Hippocampal formation (tissue), 2 donors: ENCODE measurements at places on chromosomes 7 and 10.

DNA sequence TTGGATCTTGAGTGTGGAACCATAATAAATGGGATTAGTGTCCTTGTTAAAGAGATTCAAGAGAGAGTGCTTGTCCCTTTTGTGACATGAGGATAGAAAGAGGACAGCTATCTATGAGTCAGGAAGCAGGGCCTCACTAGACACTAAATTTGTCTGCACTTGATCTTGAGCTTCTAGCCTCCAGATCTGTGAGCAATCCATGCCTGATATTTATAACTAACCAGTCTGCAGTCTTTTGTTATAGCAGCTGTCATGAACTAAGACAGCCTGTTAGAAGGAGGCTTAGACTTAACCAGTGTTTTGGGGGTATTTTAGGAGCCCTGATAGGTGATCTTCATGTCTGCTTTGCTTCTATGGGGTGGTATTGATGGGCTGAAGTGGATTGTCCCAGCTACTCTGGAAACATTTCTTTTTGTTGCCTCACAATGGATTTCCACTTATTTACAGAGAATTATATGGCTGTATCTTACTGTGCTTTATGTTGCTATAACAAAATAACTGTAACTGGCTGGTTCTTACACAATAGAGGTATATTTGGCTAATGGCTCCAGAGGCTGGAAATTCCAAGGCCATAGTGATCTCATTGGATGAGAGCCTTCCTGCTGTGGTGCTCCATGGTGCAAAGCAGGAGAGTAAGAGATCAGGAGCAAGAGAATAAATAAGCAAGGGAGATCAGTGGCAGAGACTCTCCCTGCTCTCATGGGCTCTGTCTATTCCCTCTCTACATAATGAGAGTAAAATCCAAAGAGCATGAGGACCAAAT, 23.4 kb upstream of the AKR1C3 start:
- DNase-seq, result no peak

DNA sequence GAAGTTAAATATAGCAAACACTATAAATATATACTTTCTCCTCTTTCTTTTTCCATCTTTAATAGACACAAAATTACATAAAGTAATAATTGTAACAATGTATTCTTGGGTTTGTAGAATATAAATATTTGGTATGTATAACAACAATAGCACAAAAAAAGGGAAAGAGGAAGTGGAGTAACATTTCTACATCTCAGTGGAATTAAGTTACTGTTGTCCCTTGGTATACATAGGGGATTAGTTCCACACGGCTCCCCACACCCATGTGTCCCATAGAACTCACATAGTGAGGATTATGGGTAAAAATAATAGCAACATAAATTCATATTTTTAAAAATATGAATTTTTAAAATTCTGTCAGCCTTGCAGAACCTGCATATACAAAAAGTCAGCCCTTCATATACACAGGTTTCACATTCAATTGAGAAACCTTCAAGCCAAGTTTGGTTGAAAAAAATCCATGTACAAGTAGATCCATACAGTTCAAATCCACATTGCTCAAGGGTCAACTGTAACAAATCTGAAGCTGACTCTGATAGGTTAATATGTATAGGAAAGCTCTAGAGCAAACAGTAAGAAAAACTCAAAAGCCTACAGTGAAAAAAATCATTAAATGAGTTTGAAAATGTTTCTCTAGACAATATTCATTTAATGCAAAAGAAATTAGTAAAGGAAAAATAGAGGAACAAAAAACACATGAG, 92.4 kb downstream of the HYCC1 start:
- no peak for DNase-seq

DNA sequence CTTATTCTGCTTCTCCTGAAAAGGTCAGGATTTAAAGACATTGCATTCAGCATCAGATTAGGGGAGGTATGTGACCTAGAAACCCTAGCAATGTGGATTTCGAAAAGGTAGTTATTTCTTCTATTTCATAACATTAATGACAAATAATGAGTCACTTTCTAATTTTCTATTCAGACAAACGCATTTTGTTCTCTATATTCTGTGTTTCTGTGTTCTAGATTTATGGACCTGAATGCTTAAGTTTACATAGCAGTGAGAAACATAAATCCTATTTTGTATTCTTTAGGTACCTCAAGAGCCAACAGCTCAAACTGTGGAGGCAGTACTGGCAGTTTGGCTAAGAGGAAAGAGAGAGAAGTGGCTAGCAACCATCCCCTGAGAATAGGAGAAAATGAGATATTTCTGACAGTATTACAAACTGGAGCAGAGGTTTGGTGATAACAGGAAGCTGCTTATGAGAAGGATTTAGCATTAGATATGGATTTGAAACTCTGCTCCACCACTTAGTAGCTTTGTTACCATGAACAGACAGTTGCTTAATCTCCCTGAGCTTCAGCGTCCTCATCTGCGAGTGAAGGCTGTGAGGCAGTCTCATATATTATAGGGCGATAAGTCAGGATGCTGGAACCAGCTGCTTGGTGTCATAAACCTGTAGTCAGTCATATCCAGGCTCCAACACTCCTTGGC, 28.2 kb downstream of the CDK14 start:
- DNase-seq, result no peak

DNA sequence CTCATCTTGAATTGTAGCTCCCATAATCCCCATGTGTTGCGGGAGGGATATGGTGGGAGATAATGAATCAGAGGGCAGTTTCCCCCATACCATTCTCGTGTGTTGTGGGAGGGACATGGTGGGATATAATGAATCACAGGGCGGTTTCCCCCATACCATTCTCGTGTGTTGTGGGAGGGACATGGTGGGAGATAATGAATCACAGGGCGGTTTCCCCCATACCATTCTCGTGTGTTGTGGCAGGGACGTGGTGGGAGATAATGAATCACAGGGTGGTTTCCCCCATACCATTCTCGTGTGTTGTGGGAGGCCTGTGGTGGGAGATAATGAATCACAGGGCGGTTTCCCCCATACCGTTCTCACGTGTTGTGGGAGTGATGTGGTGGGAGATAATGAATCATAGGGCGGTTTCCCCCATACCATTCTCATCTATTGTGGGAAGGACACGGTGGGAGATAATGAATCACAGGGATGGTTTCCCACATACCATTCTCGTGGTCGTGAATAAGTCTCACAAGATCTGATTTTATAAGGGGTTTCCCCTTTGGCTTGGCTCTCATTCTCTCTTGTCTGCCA, 271.0 kb downstream of the MAD1L1 start:
- no peak for DNase-seq

DNA sequence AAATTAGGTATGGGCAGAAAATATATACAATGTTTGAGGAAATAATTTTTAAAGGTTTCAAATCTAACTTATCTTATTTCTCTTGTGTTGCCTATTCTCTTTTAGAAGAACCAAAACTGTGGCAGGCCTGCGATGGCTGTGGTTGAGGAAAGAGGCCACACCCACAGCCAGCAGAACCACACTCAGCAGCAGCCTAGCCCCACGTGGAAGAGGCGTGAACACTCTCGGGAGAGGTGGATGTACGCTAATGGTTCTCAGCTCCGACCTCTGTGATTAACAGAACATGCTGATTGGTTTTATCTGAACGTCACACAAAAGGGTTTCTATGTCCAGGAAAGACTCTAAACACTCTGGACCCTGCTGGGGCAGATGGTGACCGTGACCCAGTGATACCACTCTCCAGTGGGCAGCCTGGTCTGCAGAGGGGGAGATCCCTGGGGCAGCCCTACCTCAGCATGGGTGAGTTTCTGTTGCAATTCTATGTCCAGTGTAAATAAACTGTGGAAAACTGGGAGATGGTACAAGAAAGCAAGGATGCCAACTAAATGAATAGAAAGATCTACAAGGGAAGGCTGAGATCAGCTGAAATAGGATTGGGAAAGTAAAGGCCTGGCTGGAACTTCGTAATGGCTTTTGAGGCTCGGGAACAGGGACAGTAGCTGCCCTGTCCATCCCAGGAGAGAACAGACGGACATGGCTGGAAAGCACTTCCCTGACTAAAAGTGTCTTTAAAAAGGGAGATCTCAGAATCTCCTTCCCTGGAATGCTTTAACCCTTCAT, 26.6 kb downstream of the DIP2C start:
- no peak for DNase-seq

GRCh38 chr7:100654908-100655831, 1.1 kb downstream of the ACTL6B start:
- no peak for DNase-seq

DNA sequence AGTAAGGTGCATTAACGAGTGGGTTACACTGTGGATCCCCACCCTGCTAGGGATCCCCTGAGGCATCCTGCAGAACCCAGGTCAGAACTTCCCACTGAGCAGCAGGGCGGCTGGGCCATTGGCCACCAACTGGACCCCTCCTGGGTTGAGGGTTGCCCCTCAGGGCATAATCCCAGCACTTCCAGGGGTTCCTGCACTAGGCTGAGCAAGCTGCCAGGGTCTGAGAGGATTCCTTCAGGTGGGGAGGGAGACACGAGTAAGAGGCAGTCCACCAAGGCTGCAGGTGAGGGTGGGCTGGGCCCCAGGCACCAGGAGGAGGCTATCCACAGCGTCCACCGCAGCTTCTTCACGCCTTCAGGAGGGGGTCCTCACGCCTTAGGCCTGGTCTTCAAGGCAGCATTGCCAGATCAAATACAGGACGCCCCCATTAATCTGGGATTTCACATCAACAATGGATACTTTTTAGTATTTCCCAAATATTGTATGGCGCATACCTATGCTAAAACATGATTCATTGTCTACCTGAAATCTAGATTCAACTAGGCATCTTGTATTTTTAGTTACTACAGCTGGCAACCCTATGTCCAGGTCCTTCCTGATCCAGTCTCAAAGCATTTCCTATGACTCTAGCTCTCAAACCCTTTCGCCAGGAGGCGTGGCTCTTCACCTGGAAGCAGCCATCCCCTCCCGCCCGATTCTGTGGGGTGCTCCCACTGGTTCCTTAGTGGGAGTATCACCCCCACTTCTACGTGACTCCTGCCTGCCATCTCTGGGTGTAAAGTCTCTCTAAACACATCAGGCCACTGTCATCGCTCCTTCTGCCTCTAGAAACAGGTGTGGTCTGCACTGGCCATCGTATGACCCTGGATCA, 4.1 kb downstream of the PRKAG2 start:
- DNase-seq, result no peak

GRCh38 chr10:11177926-11178471, 160.3 kb downstream of the CELF2 start:
- no peak for DNase-seq

- no peak for DNase-seq
Measured at GRCh38 chr10:60708666-60709065, 69.6 kb upstream of the CDK1 start.

GRCh38 chr7:150453181-150453580, 2.8 kb downstream of the GIMAP8 start:
- DNase-seq, result no peak

DNA sequence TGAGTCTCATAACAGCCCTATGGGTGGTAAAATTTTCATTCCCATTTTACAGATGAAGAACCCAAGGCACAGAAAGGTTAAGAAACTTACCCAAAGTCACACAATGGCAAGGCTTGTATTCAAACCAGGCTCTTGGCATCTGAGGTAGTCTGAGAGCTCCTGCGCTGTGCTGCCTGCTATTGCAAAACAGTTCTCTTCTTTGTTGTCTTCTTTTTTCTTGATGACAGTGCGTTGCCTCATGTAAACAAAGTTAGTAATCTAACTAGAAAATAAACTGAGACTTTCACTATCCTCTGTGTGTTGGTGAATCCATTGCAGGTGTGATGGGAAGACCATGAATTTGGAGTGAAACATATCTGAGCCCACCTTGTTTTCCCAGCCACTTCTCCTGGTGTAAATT, 240.8 kb downstream of the PTEN start:
- no peak for DNase-seq

- no peak for DNase-seq
Measured at GRCh38 chr7:91598791-91599190, 281.7 kb downstream of the MTERF1 start.

GRCh38 chr10:104622598-104623209, 18.4 kb upstream of the SORCS3 start:
- DNase-seq, result no peak

DNA sequence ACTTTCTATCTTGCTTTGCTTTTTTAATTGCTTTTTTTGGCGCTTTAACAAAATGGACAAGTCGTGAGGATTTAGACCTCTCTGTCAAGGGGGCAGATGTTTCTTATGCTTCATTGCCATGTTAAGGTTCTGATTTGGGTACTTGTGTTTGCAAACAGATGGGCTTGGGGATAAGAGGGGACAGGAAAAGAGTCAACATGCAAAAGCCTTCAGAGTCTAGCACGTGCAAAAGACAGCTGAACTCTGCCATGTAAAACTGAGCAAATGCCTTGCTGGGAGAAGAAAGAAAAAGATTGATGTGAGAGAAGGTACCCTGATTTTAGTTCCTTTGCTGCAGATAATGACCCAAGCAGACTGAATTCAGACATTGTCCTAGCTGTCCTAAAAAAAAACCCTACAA, 173.1 kb downstream of the KIAA1217 start:
- DNase-seq, result no peak

GRCh38 chr7:107857541-107857912, 33.5 kb upstream of the DLD start:
- DNase-seq, result no peak

DNA sequence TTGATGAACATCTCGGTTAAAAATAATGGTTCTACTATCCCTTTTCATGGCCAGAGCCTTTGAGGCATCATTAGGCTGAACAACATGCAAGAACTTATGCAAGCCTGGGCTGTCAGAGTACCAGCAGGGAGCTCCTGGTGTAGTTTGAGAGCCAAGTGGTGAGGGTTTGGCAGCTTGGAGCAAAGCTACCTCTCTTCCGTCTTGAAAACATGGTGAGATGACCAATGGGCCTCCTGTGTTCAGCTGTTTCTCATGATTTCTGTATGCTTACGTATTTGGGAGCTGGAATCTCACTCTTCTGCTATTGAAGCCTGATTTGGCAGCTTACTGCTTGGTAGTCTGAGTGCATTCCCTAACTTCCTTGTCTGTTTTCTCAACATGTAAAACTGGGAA, 150.4 kb downstream of the CXCL12 start:
- no peak for DNase-seq

DNA sequence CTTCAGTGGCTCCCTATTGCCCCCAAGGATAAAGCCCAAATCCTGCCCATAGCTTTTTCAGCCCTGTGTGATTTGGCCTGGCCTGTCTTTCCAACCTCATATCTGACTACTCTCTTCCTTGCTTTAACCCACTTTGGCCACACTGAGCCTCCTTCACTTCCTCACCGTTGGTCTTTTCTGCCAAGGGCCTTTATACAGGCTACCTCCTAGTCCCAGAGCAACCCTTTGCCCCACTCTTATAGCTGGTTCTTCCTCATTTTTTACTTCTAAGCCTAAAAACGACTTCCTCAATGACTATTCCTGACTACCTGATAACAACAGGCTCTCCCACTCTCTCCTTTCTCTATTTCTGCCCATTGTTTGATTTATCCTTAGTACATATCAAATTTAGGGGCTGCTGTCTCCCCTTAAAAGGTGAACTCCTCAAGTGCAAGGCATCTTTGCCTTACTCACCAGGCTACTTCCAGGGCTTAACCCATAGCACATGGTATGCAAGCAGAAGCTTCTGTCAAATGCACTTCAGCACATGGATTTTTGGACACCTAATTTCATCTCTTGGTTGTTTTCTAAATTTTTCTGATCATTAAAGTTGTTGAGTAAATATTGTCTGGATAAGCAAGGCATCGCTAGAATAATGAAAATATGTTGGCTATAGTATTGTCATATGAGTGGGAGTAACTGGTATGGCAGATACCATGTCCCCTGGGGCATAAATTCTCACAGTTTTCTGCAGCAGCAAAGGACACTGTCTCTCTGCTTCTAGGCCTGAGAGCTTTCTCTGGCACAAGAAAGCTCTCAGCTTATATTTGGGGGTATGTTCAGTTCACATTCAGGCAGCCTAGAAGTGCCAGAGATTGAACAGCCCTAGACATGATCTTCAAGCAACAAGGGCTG, 201.5 kb upstream of the GPR26 start:
- no peak for DNase-seq

GRCh38 chr7:150383710-150384397, 4.7 kb downstream of the ZNF775 start:
- peak; percentile 97 for DNase-seq
